Tibial nerve (tissue), 4 donors: ENCODE measurements at places on chromosomes 12 and 14. TPM values are rescaled to one million over a fixed set of nuclear protein-coding genes. Genes with fewer than 3 reads are reported as not detected.

Gene ZC2HC1C
- 3.1 TPM for total RNA-seq

Gene SRRM4
- not detected for total RNA-seq

Gene TAS2R50
- 2.7 TPM for total RNA-seq

Gene CCNK
- total RNA-seq, result 19.2 TPM

Gene ACAD10
- total RNA-seq, result 21.0 TPM
